Stimulated activated effector memory CD8-positive, alpha-beta T cell treated with anti-CD3 and anti-CD28 coated beads, Interleukin-12 subunit alpha, Interleukin-12 subunit beta, amount 100 ng/mL, for 72 hours (primary cell): ENCODE measurements at places on chromosomes 5 and 9.

DNA sequence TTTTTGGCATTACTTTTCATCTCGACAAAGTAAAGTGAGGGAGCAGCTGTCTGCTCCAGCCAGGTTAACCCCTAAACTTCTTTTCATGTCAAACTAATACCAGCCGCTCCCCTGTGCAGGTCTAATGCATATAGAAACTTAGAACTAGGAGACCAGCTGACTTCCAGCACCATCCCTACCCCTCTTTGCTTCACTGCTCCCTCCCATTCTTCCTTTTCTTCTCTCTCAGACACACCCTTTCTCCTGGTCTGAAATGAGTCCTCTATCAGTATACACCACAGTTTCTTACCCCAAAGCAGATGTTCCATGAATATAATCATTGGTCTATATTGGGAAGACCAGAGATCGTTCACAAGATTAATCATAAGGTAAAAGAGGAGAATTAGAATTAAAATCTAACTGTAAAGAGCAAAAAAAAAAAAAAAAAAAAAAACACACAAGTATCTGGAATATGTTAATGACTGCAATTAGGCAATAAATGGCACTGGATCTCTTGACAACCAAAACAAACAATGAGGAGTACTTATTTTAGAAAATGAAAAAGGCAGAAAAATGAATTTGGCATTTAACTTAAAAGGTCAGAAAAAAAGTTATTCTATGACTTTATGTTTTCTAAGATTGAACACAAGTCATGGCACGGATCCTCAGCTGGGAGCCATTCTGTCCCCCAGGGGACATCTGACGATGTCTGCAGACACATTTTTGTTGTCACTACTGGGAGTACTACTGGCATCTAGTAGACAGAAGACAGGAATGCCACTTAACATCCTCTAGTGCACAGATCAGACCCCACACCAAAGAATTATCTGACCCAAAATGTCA is 209.8 kb downstream of the PJA2 start:
- DNase-seq, result no peak

GRCh38 chr5:95080441-95080840 is 204.5 kb downstream of the MCTP1 start:
- no peak for DNase-seq

GRCh38 chr5:35804201-35804653 is 52.5 kb upstream of the IL7R start:
- no peak for DNase-seq

GRCh38 chr5:43000111-43000840 is 39.8 kb downstream of the ANXA2R start:
- peak; percentile 44 for DNase-seq

- DNase-seq, result no peak
Observed at GRCh38 chr5:92313385-92313784, 930.3 kb upstream of the ARRDC3 start.
